ENCODE measurements at places on chromosomes 13 and 19.

- no peak for DNase-seq
These were observed 174.3 kb downstream of the PTPRS start for GRCh38 chr19:5166262-5166661.

GRCh38 chr13:98853771-98854221 is 101.3 kb upstream of the SLC15A1 start:
- DNase-seq: peak; percentile 13

DNA sequence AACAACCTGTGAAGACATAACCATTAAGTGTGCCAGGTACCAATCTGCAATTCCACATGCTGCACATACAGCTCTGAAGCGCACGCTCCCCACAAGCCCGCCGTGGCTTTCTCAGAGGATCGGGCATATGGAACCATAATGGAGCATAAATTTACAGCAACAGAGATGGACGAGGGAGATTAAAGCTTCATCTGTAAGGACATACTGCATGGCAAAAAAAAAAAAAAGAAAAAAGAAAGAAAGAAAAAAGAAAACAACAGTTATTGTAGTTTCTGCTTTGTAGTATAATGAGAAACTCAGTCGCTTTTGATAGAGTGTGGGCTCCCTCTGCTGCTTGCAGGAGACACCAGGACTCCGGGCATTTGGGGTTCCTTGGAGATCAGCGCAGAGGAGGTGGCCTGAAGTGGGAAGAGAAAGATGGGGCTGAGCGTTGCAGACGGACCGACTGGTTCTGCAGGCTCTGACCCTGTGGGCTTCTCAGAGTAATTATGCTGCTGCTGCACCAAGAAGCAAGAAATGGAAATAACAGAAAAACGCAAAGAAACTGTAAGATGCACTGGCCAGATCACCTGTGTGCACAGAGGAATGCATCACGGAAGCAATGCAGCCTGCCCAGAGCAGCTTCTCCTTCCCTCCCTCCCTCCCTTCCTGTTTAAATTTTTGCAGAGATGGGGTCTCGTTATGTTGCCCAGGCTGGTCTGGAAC is 10.8 kb upstream of the PDCD5 start:
- peak; percentile 65 for DNase-seq

DNA sequence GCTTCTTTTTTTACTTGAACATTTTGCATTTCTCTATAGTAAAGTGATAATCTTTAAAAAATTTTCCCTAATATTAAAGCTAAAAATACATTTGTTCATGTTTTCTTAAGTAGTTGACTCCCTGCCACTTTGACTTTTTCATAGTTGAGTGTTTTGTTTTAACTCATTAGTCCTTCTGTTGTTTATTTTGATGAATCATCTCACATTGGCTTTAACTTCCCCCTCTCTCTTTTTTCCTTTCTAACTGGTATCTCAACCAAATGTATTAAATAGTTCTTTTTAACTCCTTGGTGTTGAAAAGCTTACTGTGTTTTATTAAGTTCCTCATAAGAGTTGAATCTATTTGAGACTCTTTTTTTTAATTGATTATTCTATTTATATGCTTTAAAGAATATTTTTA is 2.8 kb downstream of the TNFSF13B start:
- no peak for DNase-seq

DNA sequence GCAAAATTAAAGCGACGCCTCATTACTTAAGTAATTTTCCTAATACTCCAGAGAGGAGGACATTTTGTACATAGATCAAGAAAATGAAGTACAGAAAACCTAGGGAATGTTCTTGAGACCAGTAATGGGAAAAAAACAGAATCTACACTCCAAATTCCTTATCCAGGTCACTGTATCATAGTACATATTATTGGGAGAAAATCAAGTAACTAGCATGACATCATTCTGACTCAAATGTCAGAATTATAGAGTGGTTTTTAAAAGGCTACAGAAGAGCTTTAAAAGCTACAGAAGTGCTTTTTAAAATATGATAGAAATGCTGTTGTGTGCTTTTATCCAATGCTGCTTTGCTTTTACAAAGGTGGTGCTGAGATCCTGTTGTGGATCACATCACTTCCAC is 86.3 kb upstream of the SLC15A1 start:
- DNase-seq: no peak

DNA sequence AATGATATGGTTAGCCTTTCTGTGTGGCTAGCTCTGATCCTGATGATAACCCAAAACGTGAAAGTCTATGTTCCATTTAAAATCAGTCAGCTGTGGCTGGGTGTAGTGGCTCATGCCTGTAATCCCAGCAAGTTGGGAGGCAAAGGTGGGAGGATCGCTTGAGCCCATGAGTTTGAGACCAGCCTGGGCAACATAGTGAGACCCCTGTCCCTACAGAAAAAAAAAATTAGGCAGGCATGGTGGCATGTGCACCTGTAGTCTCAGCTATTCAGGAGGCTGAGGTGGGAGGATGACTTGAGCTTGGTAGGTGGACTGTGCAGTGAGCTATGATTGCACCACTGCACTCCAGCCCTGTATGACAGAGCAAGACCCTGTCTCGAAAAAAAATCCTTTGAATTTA is 1.1 kb upstream of the EID2B start:
- DNase-seq: no peak

DNA sequence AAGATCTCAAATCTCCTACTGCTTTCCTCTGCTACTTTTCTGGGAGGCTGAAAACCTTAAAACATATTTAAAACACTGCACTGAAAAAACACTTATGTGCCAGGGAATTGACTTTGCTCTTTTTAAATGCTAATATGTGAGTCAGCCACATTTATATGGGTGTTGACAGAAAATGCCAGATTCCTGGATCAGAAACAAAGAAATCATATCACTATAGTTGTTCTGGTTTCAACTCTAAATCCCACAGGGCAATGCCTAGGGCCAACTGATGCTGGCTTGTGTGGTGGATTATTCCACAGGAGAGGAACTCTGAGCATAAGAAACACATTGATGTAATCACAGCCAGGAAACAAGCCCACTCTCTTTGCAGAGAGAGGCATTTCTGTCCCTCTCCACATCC is 1439.0 kb upstream of the SPRY2 start:
- no peak for DNase-seq

DNA sequence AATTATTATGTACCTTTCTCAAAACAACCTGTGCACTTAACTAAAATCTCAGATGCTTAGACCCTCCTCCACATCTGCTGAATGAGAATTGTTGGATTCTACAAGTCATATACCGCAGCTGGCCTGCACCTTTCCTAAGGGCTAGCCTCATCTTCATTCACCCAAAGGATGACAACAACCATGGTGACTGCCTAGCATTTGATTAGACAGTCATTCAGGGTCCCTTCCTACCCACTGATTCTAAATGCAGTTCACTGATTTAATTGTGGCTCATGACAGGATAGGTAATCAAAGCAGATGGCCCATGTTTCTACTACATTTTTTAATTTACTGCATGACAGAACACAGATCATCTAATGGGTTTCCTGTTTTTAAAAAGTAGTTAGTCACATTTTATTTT is 551.9 kb upstream of the SLC10A2 start:
- DNase-seq: no peak

DNA sequence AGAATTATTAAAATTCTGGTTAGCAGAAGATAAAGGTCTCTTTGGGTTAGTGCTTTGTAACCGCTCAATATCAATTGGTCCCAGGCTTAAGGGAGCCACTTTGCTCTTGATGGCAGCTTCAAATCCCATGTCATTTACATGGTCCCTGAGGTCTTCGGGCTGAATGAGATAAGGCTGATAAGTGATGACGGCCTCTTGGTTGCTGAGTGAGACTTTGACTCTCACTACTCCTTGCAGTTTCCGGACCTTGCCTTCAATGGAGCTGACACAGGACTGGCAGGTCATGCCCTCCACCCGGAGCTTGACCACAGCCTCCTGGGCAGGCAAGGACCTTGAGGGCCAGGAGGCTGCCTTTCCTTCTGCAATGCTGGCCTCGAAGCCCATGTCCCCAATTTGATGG is 36.8 kb downstream of the ATP7B start:
- DNase-seq: no peak

GRCh38 chr19:15109768-15110417 is 2.7 kb downstream of the SYDE1 start:
- no peak for DNase-seq

DNA sequence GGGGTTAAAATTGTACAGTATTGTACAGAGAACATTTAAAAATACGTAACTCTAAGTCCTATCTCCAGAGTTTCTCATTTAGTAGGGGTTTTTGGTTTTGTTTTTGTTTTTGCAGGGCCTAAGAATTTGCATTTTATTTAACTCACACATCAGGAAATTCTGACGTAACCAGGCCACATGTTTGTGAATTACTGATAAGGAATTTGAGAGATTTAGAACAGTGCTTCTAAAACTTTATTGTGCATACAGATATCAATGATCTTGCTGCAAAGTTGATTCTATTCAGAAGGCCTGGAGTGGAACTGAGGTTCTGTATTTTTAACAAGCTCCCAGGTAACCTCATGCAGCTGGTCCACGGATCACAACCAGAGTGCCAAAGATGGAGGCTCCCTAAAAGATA is 49.3 kb downstream of the LIG4 start:
- no peak for DNase-seq

DNA sequence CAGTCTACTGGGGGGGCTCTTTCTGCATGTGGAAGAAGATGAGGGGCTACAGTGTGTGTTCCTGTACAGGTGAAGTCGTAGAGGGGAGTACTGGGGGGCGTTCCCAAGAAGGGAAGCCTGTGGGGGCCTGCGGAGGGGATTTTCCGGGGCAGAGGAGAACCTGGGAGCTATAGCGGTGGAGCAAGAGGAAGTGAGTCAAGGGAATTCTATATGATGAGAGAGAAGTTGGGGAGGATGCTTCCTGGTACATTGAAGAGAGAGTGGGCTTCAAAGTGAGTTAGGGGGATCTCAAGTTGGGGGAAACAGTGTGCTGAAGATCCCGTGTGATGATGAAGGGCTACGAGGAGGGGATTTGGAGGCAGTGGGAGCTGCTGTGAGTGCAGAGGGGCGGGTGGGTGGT is 1.9 kb upstream of the CACNG8 start:
- no peak for DNase-seq

DNA sequence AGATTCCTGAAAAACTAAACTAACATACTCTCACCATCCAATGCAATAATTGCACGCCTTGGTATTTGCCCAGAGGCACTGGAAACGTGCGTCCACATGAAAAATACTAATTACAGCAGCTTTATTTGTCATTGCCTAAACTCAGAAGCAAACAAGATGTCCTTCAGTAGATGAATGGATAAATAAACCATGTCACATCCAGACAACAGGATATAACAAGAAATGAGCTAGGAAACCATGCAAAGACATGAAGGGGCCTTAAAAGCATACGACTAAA is 25.0 kb downstream of the ELL start:
- DNase-seq: no peak

DNA sequence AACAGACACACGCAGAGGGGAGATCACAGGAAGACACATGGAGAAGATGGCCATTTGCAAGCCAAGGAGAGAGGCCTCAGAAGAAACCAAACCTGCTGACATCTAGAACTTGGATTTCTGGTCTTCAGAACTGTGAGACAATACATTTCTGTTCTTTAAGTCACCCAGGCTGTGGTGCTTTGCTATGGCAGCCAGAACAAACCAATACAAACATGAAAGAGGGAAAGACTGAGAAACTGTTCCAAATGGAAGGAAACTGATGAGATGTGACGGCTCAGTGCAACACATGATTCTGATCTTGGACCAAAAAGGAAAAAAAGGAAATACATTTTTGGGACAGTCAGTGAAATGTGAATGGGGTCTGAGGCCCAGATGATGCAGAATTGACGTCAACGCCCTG is 30.2 kb upstream of the SACS start:
- DNase-seq: no peak

GRCh38 chr13:78129823-78130222 is 211.2 kb upstream of the EDNRB start:
- no peak for DNase-seq

- DNase-seq: no peak
These were observed 2.9 kb upstream of the PCDH8 start for GRCh38 chr13:52851137-52851962.

DNA sequence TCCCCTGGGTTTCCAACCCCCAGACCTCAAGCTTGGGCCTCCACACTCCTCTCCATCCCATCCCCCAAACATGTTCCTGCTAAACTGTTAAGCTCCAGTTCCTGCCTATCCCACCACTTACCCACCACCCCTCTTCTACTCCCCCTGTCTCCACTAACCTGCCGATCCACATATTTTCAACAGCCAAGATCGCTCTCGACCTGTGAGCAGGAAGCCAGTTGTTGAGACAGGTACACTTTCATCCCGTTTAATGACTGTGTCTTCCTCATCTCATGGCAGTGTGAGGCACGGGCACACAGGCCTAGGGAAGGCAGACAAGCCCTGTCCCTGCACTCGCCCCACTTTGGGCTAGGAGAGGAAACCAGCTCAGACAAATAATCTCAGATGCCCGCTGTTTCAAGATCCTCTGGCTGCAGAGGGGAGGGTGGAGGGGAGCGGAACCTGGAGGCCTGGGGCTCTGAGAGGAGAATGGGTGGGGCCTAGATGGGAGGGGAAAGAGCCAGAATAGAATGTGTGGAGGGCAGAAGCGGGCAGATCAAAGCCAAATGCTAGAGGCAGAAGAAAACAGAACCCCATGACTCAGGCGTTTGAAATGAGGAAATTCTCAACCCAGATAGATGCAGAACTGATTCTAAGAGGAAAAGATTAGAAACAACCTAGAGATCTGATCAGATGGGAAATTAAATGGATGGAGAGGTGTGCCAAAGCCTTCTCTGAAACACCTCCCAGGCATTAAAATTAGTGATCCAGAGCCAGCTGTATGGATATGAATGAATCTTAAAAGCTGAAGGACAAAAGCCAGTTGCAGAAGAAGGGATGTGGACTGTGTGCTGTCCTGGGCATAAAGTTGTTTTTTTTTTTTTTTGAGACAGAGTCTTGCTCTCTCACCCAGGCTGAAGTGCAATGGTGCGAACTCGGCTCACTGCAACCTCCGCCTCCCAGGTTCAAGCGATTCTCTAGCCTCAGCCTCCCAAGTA is 16.9 kb upstream of the CYP2S1 start:
- peak; percentile 59 for DNase-seq

GRCh38 chr19:7326105-7326877 is 22.4 kb upstream of the ARHGEF18 start:
- peak; percentile 49 for DNase-seq

- no peak for DNase-seq
These were observed 72.6 kb downstream of the SIPA1L3 start for GRCh38 chr19:37979547-37980082.

DNA sequence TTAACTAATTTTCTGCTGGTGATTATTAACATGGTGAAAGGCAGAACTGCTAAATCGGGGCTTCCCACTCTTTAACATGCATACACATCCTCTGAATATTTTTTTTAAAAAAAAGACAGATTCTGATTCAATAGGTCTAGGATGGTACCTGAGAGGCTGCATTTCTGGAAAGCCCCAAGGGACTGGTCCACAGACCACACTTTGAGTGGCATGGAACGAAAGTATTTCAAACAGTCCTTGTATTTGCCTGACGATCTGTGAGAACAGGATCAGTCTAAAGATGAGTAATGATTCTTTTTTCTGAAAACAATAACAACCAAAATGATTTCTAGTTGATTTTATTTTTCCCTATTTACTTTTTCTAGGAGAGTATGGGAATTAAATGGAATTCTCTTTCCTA is 16.7 kb upstream of the SPART start:
- DNase-seq: no peak

DNA sequence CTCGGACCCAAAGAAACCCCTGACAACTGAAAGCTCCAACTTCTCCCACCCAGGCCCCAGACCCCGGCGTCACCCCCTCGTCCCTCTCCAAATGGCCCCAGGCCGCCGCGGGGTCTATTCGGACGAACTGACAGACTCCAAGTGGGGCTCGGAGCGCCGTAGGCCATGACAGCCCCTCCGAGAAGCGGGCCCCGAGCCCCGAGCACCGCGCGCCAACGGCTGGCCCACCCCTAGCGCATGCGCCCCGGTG is 360 bp downstream of the DDX39A start:
- no peak for DNase-seq

Measured in CD4-positive, alpha-beta T cell treated with Interleukin-4 for 1 hour (primary cell).